ENCODE measurements at places on chromosomes 6 and 20.

GRCh38 chr6:12967686-12968085 is 251.1 kb downstream of the PHACTR1 start:
- no peak for DNase-seq

DNA sequence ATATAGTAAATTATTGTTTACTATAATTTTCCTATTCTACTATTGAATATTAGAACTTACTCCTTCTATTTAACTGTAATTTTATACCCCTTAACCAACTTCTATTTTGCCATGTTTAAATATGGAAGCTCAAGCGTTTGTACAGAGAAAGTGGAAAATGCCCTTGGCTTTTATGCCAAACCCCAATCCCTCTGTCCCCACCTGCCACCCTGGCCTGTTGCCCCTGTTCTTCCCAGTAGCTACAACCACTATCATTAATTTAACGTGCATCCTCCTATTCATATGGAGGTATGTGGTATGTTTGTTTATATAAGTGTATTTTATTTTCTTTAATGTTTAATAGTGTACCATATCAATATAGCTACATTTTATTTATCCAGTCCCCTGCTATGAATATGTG is 58.1 kb downstream of the ASXL1 start:
- DNase-seq, result no peak

- DNase-seq, result no peak
Observed at GRCh38 chr6:123321020-123321419, 315.7 kb downstream of the TRDN start.

GRCh38 chr6:163165922-163166321 is 248.6 kb upstream of the QKI start:
- DNase-seq, result no peak

DNA sequence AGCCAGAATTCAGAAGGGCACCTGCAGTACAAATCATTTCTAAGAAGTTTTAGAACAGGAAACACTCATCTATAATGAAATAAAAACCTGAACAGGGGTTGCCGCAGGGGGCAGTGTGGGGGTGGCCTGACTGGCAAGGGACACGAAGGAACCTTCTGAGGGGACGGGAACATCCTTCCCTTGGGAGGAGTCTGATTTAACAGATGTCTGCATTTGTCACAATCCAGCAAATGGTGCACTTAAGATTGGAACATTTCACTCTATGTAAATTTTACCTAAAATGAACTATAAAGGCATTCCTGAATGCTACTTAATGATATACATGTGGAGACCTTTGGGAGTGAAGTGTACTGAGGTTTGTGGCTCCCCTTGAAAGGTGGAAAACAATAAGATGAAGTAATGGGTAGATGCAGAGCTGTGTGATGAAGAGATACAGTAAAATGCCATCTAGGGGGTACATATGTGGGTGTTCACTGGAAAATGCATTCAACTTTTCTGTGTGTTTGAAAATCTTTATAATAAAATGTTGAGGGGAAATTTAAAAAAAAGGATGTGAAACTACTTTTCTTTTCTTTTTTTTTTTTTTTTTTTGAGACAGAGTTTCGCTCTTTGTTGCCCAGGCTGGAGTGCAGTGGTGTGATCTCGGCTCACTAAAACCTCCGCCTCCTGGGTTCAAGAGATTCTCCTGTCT is 89.5 kb downstream of the SNX5 start:
- no peak for DNase-seq

DNA sequence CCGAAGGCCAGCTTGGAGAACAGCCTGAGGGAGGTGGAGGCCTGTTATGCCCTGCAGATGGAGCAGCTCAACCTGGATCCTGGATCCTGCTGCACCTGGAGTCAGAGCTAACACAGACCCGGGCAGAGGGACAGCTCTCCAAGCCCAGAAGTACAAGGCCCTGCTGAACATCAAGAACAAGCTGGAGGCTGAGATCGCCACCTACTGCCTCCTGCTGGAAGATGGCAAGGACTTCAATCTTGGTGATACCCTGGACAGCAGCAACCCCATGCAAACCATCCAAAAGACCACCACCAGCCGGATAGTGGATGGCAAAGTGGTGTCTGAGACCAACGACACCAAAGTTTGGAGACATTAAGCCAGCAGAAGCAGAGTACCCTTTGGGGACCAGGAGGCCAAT is 223.5 kb upstream of the ID4 start:
- DNase-seq, result no peak

DNA sequence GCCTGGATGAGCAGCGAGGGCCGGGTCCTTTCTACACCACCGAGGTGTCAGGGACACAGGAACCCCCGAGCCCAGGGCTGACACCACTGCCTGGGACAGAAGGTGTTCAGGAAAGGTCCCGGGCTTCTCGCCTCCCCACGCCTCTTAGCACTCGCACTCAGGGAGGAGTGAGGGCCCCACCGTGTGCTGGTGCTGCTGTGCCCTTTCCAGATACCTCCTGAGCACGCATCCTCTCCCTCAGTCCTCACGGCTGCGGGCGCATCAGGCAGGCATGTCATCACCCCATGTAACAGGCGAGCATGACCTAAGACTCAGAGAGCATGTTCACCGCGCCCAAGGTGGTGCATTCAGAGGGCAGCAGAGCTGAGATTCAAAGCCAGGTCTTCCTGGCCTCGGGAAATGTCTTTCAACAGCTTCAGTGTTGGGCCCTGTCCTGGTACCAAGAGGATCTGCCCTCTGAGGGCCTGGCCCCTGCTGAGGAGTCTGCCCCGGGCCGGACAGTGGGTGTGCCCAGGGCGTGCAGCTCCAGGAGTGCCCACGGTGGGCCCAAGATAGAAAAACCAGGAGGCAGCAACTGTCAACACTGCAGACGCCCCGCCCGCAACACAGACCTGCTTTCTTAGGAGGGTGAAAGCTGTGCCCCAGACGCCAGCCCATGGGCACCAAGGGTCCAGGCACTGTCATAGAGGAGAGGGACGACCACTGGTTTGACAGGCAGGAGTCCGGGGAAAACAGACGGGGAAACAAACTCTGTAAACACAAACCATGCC is 29.2 kb downstream of the TGM2 start:
- DNase-seq, result no peak

DNA sequence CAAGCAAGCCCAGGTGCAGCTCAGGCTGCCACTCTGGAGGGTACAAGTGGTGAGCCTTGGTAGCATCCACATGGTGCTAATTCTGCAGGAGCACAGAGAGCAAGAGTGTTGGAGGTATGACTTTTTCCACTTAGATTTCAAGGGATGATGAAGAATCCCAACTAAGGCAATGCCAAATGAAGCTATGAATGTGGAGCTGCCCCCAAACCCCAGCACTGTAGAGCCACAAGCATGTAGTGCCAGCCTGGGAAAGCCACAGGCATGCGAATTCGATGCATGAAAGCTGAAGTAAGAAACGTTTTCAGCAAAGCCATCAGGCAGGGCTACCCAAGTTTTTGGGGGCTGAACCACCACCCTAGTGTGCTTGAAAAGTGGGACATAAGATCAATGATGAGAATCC is 251.1 kb downstream of the HAO1 start:
- no peak for DNase-seq

- no peak for DNase-seq
Observed at GRCh38 chr6:140566781-140567277, 1192.4 kb upstream of the CITED2 start.

DNA sequence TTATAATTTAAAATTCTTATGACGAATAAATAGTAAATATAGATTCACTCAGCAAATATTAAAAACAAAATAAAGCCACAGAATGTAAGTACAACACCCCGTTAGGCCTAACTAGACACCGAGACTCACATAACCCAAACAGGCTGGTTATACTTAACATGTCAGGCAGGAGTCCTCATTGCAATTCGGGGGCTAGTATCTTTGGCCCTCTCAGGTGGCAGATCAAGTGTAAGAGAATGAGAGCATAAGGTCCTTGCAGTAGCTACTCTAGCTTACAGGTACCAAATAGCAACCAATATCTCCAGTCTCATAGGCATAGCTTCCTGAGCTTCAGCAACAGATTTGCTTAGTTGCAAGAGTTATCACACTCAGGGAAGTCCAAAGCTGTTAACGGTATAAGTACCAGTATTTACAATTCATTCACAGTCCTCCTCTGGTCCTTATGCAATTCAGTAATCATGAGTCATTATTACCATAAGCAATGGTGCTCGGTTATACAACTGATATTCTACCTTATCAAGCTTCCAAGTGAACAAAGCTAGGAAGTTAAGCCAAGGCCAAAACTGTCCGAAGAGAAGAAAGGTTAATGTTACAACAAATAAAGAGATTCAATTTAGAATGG is 20.1 kb downstream of the REV3L start:
- no peak for DNase-seq

- no peak for DNase-seq
Observed at GRCh38 chr6:56637640-56638039, 5.0 kb downstream of the DST start.

DNA sequence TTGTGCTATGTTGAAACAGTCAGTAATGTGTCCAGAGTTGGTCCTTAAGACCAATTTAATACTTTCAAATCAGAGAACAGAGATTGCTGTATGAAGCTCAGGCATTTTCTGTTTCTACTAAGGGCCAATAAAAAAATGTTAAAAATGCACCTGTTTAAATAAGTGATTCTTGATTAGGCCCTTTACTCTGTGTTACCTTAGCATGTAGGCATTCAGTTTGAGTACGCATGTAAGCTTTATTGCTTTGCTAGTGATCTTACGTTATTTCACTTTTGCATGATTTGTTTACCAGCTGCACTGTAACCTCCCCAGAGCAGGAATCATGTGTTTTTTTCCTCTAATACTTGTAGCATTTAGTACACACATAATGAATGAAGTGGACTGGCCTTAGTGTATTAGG is 61.0 kb downstream of the AFG1L start:
- DNase-seq, result no peak

GRCh38 chr6:11229655-11230046 is 2.8 kb downstream of the NEDD9 start:
- DNase-seq, result no peak

DNA sequence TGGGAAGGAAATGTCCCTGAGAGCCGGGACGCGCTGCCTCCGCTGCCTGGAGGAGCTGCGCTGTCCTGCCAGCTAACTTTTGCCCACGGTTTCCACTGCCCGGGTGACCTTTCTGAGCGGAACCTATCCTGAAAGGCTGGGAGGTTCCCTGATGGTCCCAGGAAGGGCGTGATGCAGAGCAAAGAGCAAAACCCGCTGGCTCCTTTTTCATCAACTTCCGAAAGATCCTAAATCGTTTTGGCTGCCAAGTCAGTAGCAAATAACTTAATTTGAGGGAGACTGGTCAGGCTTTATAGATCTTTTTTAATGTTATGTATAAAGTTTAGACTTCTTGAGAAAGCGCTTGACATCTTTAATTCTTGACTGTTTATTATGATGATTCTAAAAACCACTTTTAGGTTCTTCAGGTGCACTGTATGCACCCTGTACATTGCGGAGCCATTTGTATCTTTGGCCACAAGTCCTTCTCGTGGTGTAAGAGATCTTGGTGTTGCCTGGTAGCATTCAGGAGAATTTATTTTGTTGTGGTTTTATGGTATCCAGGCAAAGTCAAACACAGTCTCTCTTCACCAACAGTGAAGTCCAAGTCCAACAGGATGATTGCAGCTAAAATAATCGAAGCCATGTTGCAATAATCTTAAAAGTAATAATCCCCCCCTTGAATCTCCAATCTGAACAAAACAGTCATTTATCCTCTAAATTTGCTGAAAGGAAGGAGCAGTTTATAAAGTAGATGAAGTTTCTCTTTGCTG is at the start of gene SYNE1:
TSS of gene SYNE1 (minus strand) at position 67 of the 752 bp plus-strand sequence. CDS start 9,031 bp downstream, outside the sequence.
- no peak for DNase-seq

DNA sequence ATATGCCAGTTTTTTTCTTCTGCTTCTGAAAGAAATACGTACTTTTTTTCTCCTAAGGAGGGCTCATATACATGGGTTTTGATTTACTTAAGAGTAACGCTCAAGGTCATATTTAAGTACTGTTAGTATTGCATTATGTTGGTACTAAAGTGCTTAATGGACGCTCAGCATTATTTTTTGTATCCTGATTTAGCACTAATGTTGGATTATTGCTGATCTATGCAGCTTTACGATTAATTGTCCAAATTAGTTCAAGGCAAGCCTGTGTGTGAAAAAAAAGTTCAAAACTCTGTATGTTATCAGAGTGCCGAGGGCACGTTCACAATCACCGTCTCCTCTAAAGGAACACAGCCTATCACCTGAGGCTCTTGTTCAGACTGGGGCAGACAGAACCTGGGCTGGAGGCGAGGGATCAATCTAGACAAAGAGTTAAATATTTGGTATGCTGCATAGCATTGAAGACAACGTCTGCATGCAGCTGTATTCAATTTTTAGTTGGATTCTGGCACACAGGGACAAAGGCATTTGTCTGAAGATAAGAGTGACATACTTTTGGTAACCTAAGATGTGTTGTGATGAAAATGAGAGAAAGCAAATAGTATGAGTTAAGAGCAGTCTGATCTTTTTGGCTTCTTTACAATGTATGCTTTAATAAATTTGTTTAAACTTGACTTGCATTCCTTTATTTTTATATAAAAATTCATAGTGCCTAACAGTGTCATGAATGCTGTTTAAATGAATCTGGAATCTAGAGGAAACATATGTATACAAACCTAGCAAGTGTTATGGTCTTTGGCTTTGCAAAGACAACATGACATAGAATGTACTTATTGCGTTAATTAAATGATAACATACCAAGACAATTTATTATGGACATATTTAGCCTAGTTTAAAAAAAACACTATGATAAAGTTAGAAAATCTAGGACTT is 341.2 kb downstream of the SAMD5 start:
- no peak for DNase-seq

DNA sequence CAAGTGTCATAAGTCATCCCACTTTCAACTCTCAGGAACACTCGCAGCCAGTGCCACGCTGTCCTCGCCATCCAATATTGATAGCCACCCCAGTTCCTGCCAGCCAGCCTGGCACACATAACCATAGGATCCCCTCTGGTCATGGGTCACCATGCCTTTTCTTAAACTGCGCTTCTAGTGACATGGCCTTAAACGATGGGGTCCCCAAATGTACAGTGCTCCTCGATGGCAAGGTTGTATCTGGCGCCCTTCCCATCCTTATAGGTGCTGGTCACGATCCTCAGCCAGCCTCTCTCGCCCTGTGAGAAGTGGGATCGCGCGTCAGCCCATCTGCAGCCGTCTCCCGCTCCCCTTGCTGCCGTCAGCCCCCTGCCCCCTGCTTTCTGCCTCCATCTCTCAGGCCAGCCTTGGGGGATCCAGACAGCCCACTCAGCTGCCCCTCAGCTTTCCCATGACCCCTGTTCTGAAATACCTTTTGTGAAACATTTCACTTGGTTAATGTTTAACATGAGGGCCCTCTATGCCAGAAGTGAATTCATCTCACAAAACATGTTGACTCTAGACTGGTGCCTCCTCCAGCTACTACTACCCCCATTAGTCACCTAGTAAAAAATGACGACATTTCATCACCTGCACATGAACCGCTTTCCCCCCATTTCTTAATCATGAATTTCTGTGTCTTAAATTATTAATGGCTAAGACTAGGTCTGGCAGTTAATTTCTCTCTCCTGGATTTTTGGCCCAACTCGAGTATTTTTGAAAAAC is 11.4 kb downstream of the CTSZ start:
- DNase-seq, result no peak

GRCh38 chr6:135955099-135955498 is 103.6 kb downstream of the PDE7B start:
- no peak for DNase-seq

DNA sequence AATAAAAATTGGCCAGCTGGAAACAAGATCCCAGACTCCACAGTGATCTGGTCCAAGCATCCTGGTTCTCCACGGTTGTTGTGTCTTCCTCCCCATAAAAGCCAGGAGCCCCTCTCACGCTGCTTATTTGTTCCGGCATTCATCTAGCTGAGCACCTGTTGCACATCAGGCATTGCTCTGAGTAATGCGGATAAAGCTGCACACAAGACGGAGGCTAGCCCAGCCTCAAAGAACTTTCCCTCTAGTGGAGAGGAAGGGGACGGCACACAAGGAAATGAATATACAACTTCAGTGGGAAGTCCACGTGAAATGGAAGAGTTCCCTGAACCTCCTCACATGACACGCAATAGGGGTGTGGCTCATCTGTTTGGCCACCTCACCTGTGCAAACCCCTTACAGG is 30.3 kb upstream of the NXT1 start:
- DNase-seq, result no peak

Measured in coronary artery (tissue), 2 donors.